Activated CD8-positive, alpha-beta memory T cell treated with anti-CD3 and anti-CD28 coated beads for 1 hour (primary cell): ENCODE measurements at places on chromosomes 6 and 20.
A peak's percentile ranks its signal among the peaks of the same experiment; 100 is the strongest.

- DNase-seq: no peak
These were observed 479.0 kb upstream of the CITED2 start for GRCh38 chr6:139853302-139853992.

GRCh38 chr6:79468116-79468515 is 69.1 kb downstream of the LCA5 start:
- DNase-seq: no peak

- DNase-seq: peak; percentile 40
These were observed 26.2 kb downstream of the ARHGAP18 start for GRCh38 chr6:129683601-129684322.

DNA sequence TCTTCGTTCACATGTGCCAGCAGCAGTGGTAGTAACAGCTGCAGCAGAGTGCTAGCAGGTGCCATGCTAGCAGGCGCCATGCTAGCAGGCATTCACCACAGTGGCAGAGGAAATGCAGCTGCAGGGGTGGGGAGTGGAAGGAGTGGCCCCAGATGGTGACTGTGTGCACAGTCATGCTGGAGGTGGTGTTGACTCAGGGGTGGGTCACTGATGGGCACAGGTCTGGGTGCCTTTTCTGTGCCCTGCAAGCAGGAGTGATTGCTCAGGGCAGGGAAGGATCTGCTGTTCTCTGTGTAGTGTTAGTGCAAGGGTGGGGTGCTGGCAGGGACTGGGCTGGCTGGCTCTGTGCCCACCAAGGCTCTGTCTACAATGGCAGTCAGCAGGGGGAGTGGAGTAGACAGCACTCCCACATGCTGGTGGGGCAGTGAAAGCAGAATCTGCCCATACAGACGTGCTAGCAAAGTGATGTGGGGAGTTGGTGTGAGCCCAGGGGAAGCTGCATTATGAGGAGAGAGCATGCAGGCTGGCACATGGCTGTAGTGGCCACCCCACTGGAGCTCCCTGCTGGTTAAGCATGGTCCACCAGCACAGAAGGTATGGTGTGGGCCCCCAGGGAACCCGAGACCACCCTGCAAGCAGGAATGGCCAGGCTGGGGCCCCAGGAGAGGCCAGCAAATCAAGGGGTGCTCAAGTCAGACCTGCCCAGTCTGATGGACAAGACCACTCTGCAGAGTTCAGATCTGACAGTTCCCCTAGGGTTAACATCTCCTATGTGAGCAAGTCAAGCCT is 11.4 kb upstream of the TSPYL4 start:
- no peak for DNase-seq

- peak; percentile 8 for DNase-seq
These were observed 39.0 kb downstream of the SLC23A2 start for GRCh38 chr20:4962241-4962855.

- DNase-seq: no peak
These were observed 1.3 kb upstream of the UTRN start for GRCh38 chr6:144283646-144284477.

GRCh38 chr6:14068133-14068532 is 49.4 kb upstream of the CD83 start:
- no peak for DNase-seq

GRCh38 chr6:144655376-144655775 is 370.2 kb downstream of the UTRN start:
- no peak for DNase-seq

- DNase-seq: no peak
These were observed 1110.1 kb upstream of the FLRT3 start for GRCh38 chr20:15447549-15447948.

DNA sequence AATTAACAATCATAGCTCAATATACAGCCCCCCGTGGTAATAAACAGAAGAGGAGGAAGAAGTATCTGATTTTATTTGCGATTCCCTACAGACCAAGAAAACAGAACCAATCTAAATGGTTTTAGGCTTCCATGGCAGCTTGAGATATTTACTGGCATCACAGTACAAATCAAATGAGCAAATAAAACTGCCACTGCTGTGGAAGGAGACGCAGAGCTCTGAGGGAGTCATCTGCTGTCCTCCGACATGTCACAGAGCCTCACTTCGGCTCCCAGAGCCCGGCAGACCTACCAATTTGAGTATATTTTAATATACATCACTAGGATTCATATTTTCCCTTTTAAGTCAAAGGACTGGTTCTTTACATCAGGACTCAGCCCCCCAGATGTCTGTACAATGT is 145.2 kb upstream of the KCNQ5 start:
- no peak for DNase-seq

DNA sequence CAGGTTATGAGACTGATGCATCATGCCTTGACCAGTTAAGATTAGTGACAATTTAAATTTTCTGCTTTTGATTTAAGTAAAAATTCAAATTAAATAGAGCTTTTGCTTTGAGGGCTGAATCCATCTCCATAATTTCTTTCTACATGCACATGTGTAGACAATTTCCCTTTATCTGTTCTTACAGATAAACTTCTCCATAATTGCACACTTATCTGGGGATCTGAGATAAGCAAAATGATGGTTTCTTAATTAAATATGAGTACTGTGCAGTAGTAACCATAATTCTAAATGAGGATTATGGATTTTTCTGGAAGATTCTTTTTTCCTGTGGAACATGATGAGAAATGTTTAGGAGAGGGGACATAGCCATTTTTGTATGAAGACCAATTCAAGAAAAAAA is 44.7 kb downstream of the ZFAND3 start:
- DNase-seq: no peak

DNA sequence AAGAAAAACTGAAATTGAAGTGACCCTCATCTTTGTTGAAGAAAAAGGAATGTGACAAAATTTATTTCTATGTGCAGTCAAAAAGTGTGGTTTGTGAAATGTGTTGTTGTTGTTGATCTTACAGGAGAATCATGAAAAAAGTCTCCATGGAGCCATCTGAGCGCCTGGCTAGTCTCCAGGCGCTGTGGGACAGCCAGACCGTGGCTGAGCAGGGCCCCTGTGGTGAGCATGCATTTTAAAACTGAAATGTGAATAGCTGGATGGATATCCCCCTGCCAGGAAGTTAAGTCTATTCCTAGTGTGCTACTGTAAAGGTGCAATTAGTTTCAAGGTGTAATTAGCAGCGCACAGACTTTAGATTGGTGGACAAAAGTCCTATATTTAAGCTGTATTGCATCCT is 170.6 kb downstream of the CARMIL1 start:
- DNase-seq: no peak

DNA sequence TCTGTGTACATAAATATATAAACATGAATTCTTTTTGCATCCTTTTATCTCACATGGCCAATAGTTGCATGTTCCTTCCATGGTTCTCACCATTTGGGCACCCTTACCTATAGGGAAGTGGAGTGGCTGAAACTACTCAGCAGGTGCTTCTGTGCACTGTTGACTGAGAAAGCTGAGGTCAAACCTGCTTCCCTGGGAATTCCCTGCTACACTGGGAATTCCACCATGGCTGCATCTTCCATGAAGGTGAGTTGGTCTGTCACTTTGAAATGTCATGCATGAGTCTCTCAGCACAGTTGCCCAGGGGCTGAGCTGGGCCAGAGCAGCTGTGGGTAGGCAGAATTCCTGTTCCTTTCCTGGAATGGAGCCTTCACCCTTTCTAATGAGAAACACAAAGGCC is 193.8 kb upstream of the PRSS16 start:
- no peak for DNase-seq

DNA sequence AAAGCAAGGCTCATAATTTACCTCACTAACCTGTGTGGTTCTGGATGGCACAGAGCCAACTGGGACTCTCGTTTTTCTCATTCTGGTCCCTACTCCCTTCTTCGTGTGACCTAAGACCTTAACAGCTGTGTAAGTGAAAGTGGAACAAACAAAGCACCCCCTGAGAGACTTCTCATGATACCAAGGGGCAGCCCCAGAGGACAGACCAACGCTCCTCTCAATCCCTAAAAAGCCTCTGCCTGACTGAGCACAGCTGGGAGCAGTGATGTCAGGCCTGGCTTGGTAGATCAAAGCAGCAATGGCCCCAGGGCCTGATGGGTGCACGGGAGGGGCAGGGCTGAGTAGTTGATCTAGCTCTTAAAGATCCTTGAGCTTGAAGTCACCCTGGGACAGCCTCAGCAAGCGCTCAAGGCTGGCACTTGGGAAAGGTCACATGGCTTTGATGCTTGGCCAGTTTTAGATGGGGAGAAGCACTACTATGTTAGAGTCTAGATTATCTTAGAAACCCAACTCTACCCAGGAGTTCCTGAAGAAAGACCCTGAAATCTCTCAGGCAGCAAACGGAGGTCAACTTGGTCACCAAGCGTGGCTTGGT is 16.2 kb upstream of the TGM2 start:
- no peak for DNase-seq

DNA sequence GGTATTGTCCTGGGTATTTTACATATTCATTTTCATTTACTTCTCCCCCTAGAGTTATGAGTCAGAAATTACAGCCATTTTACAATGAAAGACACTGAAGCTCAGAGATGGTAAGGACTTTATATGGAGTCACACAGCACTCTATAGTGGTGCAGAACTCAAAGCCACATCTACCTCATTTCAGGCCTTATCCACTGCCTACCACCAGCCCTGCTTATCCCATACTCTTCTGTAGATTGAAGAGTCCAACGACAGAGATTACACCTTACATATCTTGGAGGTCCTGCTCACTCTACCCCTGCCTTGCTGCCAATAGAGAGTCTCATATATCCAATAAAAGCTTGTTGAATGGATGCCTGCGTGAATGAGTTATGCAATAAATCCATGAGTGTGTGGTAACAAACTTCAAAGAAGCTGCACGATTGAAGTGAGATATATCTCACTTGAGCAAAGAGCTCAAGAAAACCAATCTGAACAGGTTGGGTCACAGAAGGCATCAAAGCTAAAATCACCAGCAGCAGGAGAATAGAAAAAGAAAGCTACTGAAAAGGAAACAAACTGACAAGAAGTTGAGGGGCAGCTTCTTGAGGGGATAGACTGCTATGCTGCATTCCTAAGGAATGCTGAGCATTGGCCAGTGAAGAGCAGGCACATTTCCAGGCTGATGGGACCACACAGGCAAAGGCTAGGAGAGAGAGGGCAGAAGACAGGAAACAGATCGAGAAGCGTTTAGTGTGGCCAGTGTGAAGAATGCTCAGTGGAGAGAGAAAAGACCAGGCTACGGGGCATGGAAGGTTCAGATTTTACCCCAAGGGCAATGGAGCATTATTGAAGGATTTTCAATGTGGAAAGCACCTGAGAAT is 585.6 kb downstream of the DHX35 start:
- DNase-seq: no peak

GRCh38 chr6:35327349-35328027 is 14.9 kb upstream of the PPARD start:
- DNase-seq: peak; percentile 54

- no peak for DNase-seq
These were observed 25.7 kb upstream of the TCFL5 start for GRCh38 chr20:62887152-62887859.

GRCh38 chr6:157952861-157953351 is 28.8 kb upstream of the SYNJ2 start:
- DNase-seq: no peak

- DNase-seq: no peak
These were observed 171.9 kb upstream of the PMEPA1 start for GRCh38 chr20:57881466-57882385.

DNA sequence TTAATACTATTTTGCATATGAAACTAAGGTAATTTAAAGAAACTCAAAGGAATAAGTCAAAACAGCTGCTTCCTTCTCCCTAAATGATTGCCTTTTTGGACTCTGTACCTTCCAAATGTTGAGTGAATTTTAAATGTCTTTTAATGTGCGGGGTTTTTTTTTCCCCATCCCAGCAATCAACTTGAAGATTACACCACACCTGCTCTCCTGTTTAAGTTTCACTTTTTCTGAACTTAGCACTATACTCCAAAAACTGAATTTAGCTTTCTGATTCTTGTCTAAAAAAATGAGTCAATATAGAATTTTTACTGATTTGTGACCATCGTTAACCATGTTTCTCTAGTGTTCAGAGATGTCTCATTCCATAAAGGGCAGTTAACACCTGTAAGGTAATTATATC is 220.8 kb upstream of the THEMIS start:
- no peak for DNase-seq

- peak; percentile 35 for DNase-seq
These were observed 67.4 kb upstream of the XRN2 start for GRCh38 chr20:21235484-21236445.

DNA sequence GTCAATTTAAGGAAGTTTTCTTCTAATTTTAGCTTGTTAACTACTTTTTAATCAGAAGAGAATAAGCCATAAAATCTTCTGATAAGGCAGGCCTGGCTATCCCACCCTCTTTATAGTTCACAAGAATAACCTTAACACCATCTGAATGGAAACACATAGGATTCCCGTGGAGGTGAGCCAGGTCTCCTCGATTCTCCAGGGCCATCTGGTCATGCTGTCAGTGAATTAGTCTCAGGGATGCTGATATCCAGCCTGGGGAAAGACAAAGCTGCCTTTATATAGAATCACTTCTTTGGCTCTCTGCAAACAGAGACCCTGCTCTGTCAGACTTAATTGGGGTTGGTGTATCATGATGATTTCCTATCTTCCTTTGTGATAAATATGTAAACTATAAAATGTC is 30.1 kb upstream of the TAGAP start:
- DNase-seq: no peak

DNA sequence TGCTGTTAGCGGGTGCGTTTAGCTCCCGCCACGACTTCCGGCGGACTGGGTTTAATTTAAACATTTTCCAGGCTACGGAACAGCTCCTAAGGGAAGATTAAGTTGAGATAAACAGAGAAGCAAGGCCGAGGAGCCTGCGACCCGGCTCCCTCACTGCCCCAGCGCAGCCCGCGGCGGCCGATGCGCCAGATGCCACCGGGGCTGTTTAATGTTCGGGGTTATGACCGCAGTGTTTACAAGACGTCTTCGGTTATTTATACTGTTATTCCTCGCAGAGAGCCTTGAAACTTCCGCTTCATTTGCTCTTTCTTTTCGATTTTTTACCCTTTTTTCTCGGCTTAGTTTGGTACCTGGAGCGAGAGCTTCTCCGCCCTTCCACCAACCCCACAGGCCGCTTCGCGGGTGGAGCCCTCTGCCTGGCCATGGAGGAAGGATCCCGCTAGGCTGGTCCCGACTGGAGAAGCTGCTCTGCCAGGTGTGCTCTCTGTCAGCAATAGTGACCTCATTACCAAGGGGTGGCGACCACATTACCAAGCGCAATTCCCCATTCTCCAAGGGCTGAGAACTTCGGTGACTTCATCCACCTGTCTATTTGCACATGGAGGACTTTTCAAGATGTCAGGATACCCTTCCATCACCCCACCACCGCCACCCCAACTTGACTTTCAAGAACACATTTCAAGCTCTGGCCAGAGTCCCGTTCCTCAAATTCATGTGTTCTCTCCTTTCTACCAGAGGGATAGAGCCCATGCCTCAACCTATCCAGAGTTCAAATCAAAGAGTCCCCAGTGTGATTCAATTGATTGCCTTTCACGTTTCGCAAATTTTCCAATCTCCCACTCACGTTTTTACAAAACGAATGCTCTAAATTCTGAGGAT is 4.1 kb downstream of the TCF21 start:
- no peak for DNase-seq
